ENCODE measurements at places on chromosomes 13 and 19.

DNA sequence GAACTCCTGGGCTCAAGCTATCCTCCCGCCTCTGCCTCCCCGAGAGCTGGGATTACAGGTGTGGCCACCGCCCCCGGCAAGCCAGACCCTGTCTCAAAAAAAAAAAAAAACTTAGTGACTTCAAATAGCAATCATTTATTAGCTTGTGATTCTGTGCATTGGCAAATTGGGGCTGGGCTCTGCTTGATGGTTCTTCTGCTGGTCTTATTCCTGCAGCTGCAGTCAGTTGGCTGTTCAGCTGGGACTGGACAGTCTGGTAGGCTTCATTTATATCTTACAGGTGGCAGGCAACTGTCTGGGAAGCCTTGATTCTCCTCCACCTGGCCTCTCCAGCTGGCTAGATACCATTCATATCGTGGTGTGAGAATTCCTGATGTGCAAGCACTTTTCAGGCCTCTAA is 7.4 kb downstream of the DHDH start:
- DNase-seq: no peak

GRCh38 chr19:1167687-1168571 is 6.1 kb downstream of the SBNO2 start:
- no peak for DNase-seq

- DNase-seq: peak; percentile 11
Measured at GRCh38 chr13:93248627-93249047, 22.0 kb downstream of the GPC6 start.

DNA sequence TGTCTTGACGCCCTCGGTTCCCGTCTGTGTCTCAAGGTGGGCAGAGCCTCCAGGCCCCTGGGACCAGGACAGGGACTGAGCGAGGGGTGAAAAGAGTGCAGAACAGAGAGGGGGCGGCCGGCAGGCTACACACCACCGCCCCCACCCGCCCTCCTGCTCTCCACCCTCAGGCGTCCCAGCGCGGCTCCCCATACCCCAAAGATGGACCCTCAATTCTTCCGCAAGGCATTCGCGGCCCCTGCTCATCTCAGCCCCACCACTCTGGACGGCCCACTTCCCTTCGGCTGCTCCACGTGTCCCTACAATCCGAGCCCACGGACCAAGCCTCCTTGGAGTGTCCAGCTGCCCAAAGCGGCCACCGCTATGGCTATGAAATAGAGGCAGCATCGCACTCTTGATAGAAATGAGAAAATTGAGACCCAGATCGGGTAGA is 1.8 kb downstream of the KLF16 start:
- DNase-seq: no peak

DNA sequence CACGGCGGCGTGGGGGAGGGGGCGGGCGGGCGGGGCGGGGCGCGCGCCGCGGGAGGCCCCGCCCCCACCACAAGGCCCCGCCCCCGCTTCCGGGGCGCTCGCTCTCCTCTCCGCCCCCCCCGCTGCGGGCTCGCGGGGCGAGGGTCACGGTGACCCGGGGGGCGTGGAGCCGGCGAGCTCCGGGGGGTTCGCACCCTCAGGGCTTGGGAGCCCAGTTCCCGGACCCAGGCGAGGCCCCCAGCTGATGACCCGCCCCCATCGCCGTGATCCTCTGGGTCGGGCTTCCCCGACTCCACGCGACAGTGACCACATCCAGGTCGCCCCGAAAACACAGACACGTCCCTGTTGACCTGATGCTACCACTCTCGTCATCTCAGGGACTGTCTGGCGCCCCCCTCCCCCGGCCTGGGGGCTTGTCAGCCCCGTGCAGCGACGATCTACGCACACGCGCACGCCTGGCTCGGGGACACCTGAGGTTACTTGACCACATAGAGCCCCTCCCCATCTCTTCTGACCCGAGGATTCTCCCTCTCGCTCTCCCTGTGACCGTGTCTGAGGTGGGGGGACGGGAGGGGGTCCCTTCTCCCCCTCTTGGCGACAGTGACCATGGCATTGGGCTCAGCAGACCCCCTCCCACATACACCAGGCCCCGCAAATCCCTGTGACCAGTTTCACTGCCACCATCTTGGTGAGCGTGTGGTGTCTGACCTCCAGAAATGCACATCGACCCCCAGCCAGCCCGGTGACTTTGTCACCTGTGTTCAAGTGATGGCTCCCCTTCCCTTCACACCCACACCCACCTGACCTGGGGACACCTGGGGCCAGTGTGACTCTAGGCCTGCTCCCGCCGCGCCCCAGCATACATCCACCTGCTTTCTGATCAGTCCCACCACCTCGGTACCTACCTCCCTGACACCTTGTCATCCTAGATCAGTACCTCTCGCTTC is 670 bp downstream of the MAP2K7 start:
- no peak for DNase-seq

- no peak for DNase-seq
Measured at GRCh38 chr13:45875951-45876350, 24.4 kb upstream of the SIAH3 start.

- DNase-seq: no peak
Measured at GRCh38 chr13:60370343-60370742, 26.7 kb upstream of the TDRD3 start.

DNA sequence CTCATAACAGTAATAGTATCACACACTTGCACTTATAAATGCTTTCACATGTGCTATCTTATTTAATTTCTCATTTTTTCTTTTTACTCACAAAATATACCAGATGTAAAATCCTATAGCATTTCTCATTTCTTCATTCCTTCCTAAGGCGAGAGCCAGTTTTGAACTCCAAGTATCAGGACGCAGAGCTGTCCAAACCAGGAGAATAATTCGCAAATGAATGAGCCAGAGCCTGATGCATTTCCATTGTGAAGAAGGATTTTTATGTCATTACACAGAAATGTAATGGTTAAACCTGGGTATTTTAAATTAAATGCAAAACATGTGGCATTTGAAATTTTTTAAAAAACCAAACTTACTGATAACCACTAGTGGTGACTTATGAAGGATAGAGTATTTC is 244.3 kb downstream of the RGCC start:
- DNase-seq: no peak

DNA sequence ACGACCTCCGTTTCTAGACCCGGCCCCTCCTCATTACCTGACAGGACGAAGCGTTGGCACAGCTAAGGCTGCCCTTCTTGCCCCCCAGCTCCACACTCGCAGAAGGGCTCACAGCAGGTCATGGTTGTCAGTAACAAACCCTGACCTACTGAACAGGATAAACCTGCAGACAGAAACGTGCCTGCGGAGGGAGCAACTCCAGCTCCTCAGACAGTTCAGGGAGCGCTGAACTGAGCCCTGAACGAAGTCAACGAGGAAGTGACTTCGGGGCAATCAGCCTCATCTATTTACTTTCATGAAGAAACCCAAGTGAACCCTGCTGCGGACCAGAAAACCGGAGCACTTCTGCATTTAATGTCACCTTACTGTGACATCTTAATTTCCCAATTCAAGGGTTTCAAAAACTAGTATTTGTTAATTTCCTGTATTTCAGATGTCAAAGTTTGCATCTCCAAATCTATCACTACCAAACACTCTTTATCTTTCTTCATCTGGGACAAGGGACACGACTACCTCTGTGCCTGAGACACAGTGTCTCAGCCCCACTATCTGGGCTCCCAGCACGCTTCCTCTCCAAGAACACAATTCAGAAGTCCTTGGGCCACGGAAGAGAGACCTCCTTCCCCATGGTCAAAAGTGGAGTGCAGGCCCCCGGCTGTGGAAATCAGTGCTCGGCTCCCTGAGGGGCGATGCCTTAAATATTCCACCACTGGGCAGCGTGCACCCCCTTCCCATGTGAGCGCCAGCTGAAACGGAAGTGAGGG is 40.2 kb downstream of the CARS2 start:
- DNase-seq: no peak

DNA sequence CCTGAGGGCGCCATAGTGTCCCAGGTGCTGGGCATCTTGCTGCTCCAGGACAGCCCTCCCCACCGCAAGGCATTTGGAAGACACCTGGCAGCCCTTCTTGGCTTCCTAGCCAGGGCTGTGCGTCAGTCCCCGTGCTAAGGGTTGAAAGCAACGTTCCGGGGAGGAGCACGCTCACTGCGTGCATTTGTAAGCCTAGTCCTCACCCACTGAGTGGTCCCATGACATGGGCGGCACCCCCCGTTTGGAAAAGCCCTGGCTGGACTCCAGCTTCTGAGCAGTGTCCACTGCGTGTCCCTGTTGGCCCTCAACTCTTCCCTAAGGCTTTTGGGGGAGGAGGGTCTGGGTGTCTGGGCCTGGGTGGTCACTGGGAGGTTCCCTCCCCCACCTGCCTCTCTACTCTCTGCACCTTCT is 76.3 kb upstream of the GPR183 start:
- DNase-seq: no peak

- DNase-seq: no peak
Measured at GRCh38 chr19:2208975-2209374, 27.2 kb downstream of the PLEKHJ1 start.
